Activated T-helper 9 cell treated with anti-CD3 and anti-CD28 coated beads, Interleukin-2, amount 50 U/mL, for 16 hours (primary cell): ENCODE measurements at places on chromosomes 7 and 10.

- no peak for DNase-seq
These were observed 73.9 kb downstream of the SH2D4B start for GRCh38 chr10:80611481-80612185.

- DNase-seq, result no peak
These were observed 52.0 kb upstream of the FIGNL1 start for GRCh38 chr7:50502001-50502684.

DNA sequence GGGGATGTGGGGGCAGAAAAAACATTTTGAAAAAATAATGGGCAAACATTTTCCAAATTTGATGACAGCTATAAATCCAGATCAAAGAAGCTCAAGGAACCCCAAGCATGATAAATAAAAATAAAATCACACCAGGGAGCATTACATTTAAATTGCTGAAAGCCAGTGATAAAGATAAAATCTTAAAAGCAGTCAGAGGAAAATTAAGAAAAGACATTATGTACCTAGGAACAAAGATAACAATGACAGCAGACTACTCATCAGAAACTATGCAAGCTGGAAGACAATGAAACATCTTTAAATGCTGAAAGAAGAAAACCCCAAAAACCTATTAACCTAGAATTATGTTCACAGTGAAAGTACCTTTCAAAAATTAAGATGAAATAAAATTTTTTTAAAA is 23.3 kb downstream of the NEUROG3 start:
- no peak for DNase-seq

GRCh38 chr10:103465411-103466179 is 6.9 kb upstream of the CALHM1 start:
- DNase-seq, result no peak

DNA sequence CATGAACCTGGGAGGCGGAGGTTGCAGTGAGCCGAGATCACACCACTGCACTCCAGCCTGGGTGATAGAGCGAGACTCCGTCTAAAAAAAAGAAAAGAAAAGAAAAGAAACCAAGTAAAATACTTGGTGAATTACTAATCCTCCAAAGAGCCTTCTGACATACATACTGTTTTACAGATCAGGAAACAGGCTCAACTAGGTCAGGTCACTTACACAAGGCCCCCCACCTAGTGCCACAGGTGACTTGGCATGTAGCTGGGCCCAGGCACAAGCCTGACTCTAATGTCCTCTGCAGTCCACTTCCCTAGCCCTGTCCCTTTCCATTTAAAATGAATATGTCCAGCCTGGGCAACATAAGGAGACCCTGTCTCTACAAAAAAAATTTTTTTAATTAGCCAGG is 157.0 kb downstream of the TPST1 start:
- no peak for DNase-seq

GRCh38 chr10:117327262-117327661 is 48.0 kb downstream of the PDZD8 start:
- DNase-seq, result no peak

GRCh38 chr10:17841050-17841449 is 31.9 kb downstream of the MRC1 start:
- no peak for DNase-seq
